ENCODE measurements at places on chromosomes 1 and 21.

- DNase-seq = no peak
Observed at GRCh38 chr1:89280766-89281165, 8.1 kb upstream of the GBP5 start.

DNA sequence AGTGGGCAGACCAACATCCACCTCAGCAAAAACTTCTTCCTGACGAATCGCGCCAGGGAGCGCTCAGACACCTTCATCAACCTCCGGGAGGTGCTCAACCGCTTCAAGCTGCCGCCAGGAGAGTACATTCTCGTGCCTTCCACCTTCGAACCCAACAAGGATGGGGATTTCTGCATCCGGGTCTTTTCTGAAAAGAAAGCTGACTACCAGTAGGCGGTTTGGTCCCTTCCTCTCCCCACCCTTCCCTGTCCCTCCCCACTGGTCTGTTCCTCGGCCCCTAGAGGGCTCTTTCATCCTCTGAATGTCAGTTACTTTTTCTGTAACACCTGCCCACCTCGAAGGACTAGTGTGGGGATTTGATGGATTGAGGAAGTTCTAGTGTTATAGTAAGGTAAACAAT lies 46.9 kb downstream of the CAPN2 start:
- DNase-seq = no peak

GRCh38 chr1:44714532-44714931 lies 16.4 kb downstream of the RNU5D-1 start:
- DNase-seq = no peak

- no peak for DNase-seq
Observed at GRCh38 chr1:68111519-68112436, 61.4 kb upstream of the DIRAS3 start.

DNA sequence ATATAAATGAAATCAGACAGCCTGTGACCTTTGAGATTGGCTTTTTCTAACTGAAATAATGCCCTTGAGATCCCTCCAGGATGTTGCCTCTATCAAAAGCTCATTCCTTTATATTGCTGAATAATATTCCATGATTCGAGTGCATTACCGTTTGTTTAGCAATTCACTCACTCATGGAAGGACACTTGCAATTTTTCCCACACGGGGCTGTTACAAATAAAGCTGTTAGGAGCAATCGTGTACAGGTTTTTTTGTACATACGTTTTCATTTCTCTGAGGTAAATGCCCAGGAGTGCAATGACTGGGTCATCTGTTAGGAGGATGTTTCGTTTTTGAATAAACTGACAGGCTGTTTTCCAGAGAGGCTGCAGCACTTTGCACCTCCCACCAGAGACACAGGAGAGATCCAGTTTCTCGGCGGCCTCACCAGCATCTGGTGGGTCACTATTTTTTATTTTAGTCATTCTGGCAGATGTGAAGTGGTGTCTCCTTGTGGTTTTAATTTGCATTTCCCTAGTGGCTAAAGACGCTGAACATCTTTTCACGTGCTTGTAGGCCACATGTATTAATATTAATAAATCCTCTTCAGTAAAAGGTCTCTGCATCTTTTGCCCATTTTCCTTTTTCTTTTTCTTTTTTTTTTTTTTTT lies 11.0 kb downstream of the PRDM15 start:
- no peak for DNase-seq

- DNase-seq = no peak
Observed at GRCh38 chr1:3626025-3626424, 1.2 kb downstream of the TPRG1L start.

- no peak for DNase-seq
Observed at GRCh38 chr1:65281846-65282245, 27.5 kb upstream of the DNAJC6 start.
